ENCODE measurements at places on chromosomes 3 and 15. TPM values are rescaled to one million over a fixed set of nuclear protein-coding genes. Genes with fewer than 3 reads are reported as not detected.

Gene CD200
- total RNA-seq, result not detected

Gene CHRNA3
- total RNA-seq, result not detected

Gene NMNAT3
- 4.0 TPM for total RNA-seq

Gene UBA7
- total RNA-seq, result 1.8 TPM

Gene BTLA
- total RNA-seq, result not detected

Gene DNAH12
- not detected for total RNA-seq

Gene ZNF654
- total RNA-seq, result 4.2 TPM

Gene CACNA1D
- not detected for total RNA-seq

Gene STAC
- total RNA-seq, result 4.9 TPM

Gene TAGLN3
- total RNA-seq, result 22.4 TPM

Gene EPB42
- total RNA-seq, result not detected

Measured in hair follicular keratinocyte (primary cell).